Amygdala (tissue), 56 donors: ENCODE measurements at places on chromosomes 16 and 17.

GRCh38 chr17:72696721-72697120 lies 395.8 kb downstream of the SLC39A11 start:
- DNase-seq: no peak

GRCh38 chr17:47937941-47938340 lies 3.4 kb upstream of the PNPO start:
- DNase-seq: no peak

DNA sequence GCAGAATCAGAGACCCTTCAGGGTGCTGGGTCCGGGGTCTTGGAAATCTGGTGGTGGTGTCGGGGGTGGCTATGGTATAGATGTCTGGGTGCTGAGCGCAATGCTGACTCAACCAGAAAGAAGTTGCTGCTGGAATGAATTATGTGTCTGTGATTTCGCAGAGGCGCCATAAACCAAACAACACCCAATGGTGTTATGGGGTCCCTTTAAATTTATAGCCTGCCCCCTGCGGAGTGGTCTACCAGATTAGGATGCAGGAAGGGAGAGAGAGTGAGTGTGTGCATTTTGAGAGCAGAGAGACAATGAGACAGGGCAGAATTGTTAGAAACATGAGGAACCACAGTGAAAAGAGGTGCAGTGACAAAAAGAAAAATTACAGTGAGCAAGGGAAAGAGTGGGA lies 100.7 kb upstream of the CDH11 start:
- DNase-seq: no peak

DNA sequence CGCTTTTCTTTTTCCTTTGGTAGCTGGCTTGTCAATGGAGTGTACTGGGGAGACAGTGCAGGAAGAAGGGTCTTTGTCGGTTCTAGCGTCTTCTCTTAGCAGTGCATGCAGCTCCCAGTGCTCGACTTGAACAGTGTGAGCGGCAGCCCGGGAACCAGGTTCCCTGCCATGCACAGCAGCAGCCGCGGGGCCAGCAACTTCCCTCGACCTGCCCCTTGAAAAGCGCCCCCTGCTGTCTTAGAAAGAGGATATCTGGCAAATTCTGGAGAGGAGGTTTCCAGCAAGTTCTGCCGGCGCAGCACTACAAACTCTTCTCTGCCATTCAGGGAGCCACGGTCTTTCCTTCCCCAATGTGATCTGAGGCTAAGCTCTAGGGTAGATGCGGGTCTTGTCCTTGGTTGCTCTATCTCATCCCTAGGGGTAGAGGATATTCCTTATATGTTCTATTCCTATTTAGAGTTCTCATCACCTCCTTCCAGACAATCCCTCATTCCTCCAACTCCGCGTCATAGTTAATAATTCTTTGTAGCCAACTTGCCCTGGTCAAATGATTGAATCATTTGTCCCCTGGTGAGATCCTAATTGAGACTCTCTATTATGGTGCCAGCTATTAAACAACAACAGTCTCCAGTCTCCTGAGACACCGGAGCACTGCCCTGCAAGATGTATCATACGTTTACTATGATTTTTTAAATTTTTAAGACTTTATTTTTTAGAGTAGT lies 451.3 kb downstream of the PMP22 start:
- no peak for DNase-seq

DNA sequence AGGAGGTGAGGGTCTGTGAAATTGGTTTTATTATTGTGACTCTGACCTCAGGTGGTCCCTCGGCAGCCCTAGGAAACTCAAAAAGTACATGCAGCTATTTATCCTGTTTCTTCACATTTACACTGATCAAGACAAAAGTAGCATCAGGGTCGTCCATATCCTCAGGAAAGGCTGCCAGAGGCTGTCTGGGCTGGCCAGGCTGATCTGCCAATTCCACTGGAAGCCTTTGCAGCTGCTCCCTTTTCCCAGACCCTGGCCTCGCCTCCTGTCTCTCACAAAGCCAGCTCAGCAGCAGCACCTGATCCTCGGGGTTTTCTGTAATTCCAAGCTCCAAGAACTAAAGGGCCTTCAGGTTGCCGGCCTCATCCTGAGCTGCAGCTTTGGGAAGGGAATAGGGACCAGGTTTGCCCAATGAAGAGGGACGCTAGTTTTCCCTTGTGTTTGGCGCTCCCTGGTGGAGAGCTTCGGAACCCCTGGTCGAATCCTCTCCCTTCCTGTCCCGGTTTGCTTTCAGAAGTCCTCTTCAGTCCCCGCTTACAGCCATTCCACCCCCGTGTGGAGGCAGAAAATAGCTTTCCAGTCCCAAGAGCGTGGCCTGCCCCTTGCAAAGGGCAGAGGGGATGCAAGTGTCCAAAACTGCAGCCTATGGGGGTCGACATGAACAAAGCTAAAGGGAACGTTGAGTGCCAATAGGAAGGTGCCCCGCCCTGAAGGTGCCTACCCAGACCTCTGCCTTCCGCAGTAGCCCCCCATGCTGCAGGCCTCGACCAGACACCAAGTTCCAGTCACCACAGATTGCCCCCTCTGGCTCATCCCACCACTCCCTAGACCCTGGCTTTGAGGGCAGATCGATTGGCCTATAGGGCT lies 13.4 kb downstream of the MFSD6L start:
- peak; percentile 32 for DNase-seq

DNA sequence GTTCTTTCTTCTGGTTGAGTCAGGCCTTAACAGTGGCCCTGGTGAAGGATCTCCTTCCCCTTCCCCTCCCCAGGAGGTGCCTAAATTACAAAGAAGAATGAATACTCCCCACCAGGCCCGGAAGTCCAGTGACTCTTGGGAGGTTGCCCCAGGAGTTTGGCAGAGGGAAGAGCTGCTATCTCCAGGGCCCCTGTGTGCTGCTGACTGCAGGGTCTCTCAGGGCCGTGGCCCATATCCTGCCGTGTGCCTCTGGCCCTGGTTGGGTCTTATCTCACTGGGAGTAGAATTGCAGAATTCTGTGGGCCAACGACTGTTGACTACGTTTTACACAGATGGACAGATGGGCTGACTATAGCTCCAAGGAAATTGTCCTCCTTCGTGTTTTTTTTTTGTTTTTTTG lies 28.0 kb downstream of the AKAP1 start:
- DNase-seq: no peak

DNA sequence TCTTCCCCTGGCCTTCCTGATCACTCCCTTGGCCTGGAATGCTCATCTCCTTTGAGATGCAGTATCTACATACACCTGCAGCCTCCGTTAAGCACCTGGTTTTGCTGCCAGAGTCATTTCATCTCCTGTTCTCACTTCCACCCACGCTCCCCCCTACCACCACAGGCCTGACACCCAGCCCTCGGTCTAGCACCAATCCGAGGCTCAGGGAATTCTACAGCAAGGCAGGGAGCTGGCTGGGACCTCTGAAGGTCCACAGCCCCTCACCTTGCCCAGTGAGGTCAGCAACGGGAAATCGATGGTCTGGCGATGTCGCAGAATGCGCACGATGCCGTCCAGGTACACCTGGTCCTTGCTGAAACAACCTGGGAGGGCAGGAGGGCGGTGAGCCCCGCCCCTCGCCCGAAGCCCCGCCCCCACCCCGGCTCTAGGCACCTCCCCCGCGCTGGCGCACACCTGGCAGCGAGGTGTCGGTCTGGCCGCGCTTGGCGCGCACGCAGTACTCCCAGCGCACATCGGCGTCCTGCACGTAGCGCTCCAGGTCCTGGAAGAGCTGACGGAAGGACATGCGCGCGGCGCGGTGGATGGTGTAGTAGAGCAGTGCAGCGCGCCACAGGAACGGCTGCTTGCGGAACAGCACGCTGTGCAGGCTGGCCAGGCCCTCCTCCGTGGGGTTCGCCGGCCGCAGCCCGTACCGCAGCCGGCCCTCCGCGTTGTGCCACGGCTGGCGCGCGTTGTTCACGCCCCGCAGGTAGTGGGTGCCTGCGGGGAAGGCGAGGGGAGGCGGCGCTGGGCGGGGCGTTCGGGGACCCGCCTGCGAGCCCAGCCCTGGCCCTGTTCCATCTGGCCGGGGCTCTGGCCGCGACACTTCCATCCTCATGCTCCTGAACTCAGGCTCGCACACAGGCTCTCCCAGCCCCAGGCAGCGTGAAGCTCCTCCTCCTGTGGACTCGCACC lies 5.7 kb downstream of the MATCAP1 start:
- DNase-seq: peak; percentile 23

DNA sequence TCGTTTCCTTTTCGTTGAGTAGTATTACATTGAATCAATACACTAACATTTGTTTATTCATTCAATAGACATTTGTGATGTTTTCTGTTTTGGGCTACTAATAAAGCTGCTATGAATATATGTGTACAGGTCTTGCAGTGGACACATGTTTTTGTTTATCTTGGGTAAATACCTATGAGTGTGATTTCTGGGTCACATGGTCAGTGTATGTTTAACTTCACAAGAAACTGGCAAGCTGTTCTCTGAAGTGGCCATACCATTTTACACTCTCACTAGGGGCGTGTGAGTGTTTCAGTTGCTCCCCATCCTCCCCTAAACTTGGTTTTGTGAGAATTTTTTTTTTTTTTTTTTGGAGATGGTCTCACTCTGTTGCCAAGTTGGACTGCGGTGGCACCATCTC lies 35.0 kb downstream of the PKD1L3 start:
- DNase-seq: no peak

DNA sequence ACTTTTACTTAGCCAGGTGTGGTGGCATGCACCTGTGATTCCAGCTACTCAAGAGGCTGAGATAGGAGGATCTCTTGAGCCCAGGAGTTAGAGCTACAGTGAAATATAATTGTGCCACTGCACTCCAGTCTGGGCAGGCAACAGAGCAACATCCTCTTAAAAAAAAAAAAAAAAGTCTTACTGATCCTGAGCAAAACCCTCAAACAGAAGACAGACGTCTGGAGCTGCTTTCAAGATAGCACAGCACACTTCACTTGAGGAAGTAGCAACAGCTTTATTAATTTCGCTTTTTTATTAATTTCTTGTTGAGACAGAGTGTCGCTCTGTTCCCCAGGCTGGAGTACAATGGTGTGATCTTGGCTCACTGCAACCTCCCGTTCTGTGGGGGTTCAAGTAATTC lies 10.2 kb upstream of the GGA2 start:
- DNase-seq: no peak

- DNase-seq: no peak
Observed at GRCh38 chr17:40498281-40499084, 2.9 kb downstream of the TNS4 start.

GRCh38 chr16:26569793-26570192 lies 496.9 kb upstream of the C16orf82 start:
- no peak for DNase-seq

GRCh38 chr16:49485663-49486062 lies 112.1 kb downstream of the C16orf78 start:
- DNase-seq: no peak

GRCh38 chr16:6482696-6483468 lies 849.8 kb upstream of the RBFOX1 start:
- peak; percentile 24 for DNase-seq

- DNase-seq: no peak
Observed at GRCh38 chr17:48046296-48046695, 1.9 kb upstream of the NFE2L1 start.

DNA sequence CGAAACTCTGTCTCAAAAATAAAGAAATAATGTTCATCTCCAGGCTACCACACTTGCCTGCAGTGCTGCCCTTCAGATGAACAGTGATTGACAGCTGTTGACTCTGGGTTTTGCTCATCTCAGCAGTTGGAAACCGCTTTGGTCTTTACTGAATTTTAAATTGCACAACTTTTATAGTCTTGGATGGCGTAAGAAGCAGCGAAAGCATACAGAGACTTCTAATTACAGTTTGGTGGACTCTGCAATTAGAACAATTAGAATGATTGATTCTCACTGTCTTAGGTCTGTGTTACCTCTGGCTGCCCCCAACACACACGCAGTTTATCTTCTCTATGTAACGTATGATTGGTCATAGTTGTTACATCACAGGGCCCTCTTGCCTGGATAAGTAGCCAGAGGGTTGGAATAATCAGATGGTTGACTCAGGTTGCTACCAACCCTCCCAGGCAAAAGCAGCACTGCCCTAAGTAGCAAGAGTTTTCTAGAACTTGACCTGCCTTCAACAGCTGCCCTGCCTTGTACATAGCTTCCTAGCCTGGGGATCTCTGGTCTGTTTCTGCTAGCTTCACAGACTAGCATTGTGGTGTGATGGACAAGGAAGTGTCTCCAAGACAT lies 1.9 kb upstream of the NAT9 start:
- no peak for DNase-seq

DNA sequence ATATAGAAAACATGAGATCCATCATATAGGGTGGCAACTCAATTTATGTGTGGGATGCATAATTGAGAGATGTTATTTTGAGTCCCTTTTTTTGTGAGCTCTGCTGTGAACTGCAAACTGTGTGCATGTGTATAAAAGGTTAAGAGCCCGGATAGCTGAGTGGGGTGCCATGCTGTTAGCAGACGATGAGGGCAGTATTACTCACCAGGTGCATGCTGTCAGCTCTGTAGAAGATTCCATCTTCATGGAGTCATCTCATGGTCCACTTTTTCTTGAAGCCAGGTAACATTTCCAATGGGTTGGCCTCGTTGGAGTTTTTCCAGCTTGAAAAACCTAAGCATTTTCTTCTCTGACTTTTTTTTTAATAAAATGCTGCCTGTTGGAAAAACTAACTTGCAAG lies 43.0 kb upstream of the RHBDL3 start:
- no peak for DNase-seq
